Activated T-helper 17 cell treated with anti-CD3 and anti-CD28 coated beads, Interleukin-2, amount 50 U/mL, for 72 hours (primary cell): ENCODE measurements at places on chromosomes 16 and 17.

DNA sequence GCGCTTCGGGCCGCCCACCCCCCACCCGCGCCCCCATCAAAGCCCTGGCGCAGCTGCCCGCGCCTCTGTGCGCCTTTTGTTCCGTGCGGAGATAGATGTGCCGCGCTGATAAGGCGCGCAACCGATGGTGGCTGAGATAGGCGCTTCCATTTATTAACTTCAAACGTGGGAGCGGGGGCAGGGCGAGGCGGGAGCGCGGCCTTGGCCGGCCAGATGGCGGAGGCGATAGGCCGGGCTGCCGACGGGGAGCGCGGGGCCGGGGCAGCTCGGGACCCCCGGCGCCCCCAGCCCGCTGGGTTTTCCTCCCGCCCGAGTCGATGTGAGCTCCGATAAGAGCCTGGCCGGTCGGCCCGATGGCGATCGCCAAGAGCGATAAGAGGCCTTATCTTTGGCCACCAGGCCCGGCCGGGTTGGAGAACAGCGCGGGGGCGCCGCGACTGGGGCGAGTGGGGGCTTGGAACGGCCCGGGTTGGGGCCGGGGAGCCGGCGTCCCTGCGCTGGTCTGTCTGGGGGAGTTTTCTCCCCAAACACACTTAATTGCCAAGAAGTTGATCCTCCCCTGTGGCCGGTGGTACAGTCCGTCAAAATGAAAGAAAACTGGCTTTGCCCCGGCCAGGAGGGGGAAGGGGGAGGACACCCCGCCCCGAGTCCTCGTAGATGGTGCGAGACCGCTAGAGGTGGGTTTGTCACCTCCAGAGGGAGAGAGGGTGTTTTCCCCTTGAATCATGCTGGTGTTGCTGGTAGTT lies 2.7 kb downstream of the ZFPM1 start:
- ATAC-seq = peak; percentile 65

DNA sequence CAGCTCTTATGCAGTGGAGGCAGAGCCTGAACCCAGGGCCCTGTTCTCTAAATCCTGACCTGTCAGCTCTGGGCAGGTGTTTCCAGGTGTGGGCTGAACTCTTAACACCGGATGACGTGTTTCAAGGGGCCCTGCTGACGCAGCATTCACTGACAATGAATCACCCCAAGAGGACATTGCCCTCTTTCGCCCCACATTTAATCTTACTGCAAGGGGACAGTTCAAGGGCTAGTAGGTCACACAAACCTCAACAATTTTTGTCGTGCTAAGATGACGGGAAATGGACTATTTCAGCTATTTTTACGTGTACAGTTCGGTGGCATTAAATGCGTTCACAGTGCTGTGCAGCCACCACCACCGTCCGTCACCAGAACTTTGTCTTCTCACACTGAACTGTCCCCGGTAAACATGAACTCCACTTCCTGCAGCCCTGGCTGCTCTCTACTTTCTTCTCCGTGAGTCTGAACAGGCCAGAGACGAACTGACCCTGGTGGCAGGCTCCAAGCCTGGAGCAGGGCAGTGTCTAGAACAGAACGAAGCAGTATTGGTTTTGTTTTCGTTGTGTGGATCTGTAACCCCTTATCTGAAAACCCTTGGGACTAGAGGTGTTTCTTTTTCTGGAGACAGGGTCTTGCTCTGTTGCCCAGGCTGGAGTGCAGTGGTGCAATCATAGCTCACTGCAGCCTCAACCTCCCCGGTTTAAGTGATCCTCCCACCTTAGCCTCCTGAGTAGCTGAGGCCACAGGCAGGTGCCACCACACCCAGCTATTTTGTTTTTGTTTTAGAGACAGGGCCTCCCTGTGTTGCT lies 88.4 kb upstream of the CIBAR2 start:
- ATAC-seq = no peak

DNA sequence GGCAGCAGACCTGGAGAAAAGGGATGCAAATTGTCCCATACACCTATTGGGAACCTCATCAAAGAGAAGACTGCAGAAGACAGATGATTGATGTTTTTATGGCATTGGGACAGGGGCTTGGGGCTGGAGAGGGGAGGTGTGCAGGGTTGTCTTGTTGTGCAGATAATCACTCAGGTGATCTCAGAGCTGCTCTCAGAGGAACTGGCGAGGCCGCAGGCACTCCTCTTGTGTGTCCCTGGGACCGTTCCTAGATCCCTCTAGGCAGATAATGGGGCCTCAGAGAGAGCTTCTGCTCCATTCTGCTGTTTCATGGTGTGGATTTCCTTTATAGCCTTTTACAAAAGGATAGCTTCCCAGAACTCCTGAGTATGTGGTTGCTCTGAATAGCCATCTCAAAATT lies 1.6 kb downstream of the RNF213 start:
- no peak for ATAC-seq

DNA sequence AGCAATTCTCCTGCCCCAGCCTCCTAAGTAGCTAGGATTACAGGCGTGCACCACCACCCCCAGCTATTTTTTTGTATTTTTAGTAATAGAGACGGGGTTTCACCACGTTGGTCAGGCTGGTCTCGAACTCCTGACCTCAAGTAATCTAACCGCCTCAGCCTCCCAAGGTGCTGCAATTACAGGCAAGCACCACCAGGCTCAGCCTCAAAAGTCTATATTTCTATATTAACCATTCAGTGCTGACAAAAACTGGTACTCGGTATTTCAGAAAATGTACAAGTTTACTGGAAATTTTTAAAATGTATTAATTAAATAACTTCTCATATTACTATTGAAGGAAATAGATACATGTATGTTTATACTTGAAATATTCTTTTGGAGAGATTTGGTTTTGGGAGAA lies 1.4 kb upstream of the HEXD start:
- ATAC-seq = no peak

DNA sequence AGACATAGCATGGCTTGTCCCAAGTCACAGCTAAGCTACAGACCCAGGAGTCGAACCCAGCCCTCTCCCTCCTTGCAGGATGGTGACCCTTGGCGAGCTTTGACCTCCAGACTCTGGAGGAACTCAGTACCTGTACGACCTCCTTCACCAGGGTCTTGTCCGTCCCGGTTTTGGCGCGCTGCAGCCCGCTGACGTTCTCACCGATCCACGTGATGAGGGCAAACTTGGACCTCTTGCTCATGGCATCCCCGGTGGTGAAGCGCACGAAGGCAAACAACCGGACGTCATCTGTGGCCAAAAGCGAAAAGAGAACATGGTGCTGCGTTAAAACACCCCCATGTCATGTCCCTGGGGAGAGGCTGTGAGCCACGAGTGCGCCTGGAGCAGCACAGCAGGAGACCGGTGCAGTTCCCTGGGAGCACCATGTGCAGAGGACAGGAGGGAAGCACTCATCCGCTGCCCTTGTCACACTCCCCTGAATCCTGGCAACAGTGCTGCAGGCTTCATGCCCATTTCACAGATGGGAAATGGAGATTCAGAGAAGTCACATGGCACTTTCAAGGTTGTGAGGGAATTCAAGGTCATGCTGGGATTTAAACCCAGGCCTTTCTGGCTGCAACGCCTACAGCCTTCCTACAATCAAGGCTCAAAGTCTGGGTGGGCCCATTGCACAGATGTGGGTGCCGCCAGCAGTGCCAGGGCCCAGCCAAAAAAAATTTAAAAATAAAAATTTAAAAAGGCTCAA lies 27.7 kb downstream of the COTL1 start:
- no peak for ATAC-seq

DNA sequence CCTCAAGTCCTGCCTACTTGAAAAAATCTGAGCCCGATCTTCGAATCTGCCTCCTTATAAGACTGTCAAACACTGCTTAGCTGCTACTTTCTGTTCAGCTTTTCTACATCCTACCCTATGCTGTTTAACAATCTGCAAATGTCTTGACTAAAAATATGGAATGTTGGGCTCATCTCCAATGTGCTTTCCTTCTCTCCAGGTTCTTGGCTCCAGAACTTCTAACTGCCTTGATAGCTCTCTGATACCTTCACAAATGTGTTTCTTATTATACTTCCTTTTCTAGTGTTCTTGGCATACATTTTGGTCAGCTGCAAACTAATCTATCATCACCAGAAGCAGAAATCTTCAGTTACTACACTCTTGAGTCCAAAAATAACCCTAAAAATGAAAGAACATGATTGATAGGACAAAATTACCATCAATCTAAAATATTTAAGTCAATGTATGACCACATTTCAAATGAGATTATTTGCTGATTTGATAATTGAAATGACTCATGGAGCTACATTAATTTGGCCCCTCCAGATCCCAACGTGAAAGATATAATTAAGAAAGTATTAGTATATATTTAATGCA lies 372.3 kb upstream of the MON1B start:
- ATAC-seq = no peak

GRCh38 chr16:55240888-55241287 lies 83.1 kb upstream of the IRX6 start:
- ATAC-seq = no peak

DNA sequence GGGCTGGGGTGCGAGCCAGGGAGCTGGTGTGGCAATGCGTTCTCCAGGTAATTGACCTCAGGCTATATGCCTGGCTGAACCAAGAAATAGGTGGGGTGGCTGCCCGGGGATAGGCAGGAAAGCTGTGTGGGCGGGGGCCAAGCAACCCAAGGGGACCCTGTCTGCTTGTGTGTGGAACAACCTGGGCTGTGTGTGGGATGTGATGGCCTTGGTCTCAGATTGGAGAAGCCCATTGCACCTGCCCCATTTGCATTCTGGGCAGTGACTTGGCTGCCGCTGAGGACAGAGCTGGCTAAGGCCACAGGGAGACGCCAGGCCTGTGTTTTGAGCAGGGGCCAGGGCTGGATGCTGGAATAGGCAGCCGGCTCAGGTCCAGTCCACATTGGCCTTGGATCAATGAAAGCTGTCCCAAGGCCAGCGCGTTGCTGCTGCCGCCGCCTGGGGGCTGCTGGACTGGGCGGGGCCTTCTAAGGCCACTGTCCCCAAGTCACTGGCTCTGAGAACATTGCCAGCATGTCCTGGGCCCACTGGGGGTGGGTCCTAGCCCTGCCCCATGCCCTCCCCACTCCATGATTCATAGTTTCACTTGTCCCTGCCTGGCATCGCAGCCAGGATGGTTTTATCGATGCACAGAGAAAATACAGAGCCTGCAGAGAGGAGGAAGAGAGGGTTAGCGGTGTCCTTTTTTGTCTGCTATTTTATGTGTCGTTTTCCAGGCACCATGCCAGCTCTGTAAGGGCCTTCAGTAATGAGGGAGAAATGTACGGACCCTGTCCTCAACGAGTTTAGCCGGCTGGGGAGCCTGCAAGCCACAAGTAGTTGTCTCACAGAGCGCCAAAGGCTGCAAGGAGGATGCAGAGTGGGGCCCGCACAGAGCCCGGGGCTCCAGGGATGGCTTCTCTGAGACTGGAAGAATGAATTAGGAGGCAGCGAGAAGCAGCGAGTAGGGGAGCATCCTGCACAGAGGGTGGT lies 43.9 kb downstream of the NKD1 start:
- no peak for ATAC-seq

- peak; percentile 57 for ATAC-seq
These were observed 623 bp downstream of the MBTPS1 start for GRCh38 chr16:84115919-84116719.

- no peak for ATAC-seq
These were observed 9.9 kb downstream of the C16orf86 start for GRCh38 chr16:67676516-67676915.

DNA sequence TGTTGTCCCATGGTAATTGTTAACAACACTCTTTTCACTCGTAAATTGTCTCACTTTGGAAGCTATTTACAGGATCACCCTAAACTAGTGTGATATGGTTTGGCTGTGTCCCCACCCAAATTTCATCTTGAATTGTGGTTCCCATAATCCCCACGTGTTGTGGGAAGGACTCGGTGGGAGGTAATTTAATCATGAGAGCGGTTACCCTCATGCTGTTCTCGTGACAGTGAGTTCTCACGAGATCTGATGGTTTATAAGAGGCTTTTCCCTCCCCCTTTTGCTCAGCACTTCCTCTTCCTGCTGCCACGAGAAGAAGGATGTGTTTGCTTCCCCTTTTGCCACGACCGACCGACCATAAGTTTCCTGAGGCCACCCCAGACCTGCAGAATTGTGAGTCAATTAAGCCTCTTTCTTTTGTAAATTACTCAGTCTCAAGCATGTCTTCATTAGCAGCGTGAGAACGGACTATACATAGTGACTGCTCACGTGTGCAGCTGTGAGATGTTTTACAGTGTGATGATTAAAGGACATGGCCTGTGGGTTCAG lies 34.4 kb downstream of the DNAH3 start:
- peak; percentile 43 for ATAC-seq

- no peak for ATAC-seq
These were observed 60.9 kb downstream of the RAI1 start for GRCh38 chr17:17742133-17742621.

DNA sequence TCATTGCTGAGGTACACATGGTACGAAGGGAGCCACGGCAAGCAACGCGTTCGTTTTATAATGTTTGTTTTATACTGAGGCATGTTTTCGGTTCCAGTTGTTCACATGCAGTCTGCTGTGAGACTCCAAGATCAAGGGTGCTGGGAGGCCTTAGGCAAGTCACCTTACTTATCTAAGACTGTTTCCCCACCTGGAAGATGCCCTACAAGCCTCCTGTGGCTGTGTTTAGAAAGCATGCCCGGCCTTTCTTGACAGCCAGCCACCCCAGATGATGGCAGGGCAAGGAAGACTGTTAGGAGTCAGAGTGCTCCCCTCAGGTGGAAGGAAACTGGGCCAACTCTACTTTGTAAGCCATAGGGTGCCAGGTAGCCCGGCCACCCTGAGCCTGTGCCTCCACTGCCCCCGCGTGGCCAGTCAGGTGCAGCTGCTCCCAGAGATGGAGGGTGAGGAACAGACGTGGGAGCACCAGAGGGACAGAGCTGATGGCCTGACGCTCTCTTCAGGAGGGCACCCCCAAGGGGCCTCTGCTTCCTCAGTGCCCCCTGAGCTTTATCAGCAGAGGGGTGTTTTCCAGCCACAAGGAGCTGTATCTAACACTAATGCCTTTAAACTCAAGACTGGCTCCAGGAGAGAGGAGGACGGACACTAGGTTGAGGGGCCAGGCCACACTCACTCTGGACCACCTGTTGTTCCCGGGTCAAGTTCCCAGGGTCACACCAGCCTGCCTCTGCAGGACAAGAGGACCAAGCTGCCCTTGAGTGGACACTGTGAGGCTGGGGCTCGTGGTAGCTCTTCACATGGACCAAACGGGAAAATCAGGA lies 5.4 kb downstream of the NAT9 start:
- peak; percentile 92 for ATAC-seq

DNA sequence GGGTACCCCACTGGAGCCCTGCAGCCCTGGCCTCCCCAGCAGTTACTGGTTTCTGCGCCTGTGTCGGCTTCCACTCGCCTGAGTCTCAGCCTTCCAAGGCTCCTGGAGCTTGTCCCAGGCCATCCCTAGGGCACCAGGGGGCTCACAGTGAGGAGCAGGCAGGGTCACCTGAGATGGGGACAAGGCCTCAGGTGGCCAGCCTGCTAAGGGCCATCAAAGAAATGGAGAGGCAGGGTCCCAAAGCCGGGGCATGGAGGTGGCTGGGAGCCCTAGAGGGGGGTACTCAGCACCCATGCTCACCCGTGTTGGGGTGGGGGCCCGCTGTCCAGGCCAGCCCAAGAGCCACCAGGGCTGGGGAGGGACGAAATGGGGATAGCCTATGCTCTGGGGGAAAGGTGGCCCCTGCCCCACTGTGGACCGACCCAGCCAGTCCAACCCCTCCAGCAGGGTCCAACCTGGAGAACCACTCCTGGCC lies 1.3 kb downstream of the FASN start:
- no peak for ATAC-seq
